ENCODE measurements at places on chromosomes 6 and 20.

DNA sequence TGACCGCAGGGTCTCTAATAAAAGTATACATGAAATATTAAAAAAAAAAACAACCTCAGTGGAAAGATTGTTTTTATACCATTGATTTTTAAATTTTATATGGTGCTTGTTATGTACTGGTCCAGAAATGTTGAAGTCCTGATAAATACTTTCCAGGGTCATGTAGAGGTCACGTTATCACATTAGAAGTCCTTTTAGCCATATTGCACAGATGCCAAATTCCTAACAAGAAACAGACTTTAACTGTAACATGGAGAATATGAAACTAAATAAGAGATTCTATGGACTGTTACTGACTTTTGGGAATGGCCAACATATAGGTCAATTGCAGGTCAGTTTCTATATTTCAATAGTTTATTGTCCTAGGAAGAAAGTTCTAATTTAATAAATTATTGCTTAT, 89.0 kb downstream of the ADGRB3 start:
- no peak for DNase-seq

DNA sequence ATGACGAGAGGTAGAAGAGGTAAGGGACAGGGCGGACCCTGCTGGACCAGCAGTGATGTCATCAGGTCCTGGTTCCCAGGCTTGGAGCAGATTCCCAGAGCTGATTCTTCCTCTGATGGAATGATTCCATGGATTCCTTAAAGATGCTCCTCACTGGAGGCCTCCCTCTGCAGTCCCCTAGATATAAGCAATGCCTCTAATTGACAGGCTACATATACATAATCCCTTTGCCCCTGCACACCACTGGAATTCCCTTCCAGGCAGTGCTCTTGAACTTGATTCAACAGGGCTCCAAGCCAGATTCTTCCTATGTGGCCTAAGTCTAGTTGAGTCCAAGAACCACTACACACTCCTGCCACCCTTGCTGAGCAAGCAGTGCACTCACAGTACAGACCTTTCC, 52.3 kb upstream of the L3MBTL3 start:
- no peak for DNase-seq

DNA sequence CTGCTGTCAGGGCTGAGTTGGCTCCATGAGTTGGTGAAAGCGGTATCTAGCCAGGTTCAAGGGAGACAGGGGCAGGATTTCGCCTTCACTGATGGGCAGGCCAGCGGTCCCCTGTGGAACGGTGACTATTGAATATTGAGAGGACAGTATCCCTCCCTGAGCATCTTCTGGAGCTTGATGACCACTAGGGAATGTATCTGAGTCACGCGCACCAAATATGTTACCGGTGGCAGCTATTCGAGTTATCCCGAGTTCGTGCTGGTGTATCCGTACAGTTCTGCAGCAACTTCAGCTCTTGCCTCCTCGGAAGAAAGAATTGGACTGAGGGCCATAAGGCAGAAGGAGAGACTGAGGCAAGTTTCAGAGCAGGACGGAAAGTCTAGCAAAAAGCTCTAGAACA, 24.8 kb downstream of the MTHFD1L start:
- no peak for DNase-seq

DNA sequence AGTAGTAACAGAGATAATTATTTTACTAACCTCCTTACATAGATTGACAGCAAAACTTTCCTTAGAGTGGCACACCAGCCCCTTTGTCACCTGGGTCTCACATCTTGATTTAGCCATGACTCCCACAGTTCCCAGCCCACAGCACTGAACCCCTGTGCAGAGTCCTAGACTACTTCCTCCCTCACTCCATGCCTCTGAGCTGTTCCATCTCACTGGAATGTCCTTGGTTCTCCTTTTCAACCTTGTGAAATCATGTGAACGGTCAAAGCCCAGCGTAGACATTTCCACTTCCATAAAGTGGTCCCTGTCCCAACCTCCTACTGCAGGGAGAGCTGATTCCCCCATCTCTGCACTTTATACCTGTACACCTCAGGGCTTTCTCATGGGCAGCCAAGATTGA, 19.7 kb downstream of the CGA start:
- DNase-seq: no peak

DNA sequence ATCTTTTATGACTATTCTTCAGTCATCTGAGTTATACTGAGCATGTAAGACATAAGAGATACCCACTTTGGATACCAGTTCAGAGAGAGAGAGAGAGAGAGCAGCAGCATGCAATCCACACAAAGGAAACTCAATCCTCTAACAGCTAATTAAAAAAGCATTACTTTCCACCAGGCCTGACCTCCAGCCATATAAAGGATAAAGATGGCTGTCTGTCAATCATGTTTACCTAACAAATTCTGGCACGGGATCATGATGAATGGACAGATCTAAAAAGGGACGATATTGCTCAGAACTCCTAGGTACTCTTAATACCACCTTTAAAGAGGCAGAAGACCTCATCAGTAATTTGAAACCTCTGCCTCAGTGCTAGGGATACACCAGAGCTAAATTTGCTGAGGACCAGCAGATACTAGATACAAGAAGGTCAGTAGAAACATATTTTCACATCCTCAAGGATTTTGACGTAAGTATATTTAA, 159.2 kb downstream of the RPS12 start:
- DNase-seq: no peak

DNA sequence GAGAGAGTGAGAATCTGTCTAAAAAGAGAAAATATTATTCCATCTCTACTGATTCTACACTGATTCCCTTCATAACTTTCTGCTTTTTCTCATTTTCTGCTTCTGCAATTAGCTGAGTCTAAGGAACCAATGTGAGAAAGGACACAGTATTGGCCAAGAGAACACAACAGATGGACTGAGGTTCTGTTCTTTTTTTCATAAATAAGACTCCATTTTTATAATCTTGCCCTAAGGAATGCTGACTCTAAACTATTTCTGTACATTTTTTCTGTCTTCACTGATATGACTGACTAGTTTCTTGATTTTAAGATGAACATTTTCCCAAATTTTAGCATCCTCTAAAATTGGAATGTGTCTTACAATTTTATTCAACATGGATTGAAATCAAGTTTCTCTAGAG, 87.0 kb upstream of the IYD start:
- no peak for DNase-seq

- no peak for DNase-seq
Measured at GRCh38 chr20:45949542-45950329, 15.3 kb downstream of the PCIF1 start.

DNA sequence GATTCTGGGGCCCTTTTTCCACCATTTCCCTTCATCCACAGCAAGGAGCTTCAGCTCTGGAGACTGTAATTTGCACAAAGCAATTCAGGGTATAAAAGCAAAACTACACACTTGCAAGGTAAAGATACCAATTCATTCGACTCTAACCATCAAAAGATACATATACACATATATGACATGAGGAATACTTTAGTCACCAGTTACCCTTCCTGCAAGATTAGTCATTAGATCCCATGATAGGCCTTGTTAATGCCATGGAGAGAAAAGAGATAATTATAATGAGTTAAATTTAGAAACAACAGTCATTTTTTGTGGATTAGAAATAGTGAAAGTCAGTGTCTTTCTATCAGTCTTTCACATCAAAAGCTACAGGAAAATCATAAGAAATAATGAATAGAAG, 204.2 kb downstream of the KCNQ5 start:
- DNase-seq: no peak

DNA sequence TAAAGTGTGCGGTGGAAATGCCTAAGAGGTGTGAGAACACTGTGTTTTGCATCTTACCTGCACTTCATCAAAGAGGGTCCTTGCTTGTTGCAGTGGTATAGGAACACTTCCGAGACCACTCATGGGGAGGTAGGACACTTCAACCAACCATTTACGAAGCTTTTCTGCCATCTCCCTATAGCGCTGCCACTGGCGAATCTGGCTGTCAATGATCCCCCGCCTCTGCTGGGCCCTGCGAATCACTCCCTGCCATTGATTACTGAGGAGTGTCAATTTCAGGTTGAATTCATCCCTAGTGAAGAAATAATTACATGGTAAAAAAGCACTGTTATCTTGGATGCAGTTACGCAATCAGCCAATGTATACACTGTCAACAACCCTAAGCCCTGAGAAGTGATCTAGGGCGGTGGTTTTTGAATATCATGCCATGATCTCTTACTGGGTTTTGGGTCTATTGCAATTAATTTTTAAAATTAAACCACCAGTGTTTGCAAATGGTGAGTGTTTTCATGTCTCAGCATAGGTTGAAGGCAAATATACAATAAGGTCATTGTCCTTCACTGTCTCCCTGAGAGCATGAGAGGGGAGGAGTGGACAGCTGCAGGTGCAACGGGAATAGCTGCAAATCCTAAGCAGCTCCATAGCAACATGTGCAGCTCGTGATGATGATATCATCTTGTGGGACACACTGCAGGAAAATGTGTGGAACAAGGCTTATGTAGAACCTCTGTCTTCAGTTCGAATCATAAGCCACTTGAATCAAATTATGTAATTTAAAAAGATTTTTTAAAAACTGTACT, 400.6 kb downstream of the ESR1 start:
- DNase-seq: no peak

DNA sequence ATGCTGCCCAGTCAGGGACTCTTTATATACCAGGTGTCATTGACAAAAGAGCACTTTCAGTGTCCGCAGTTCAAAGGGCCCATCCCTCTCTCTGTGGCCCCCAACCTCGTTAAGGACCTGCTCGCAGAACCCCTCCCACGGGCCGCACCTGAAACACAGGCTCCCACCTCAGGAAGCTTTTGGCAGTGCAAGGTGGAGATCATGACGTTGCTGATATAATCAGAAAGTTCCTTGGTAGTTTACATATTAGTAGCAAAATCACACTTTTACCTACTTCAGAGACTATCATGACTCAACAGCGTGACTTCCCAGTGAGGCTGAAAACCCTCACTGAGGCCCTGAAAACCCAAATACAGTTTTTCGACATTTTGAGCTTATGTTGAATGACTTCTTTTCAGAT, 4.1 kb downstream of the TTLL2 start:
- DNase-seq: no peak

DNA sequence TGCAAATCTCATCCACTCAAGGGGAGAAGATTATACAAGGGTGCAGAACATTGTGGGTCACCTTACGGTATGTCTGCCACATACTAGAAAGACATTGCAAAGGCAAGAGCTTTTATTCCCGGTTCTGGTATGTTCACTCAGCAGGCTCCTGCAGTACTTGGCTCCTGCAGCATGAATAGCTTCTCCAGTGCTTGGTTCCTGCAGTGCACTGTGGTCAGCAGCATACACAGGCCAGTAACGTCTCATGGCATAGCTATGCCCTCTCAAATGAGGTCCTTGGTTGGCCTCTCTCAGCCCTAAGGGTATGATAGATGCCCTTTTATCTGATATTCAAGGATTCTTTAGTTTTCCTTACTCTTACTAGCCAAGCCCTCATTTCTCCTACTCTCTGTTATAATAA, 12.6 kb downstream of the TCP11 start:
- DNase-seq: no peak

DNA sequence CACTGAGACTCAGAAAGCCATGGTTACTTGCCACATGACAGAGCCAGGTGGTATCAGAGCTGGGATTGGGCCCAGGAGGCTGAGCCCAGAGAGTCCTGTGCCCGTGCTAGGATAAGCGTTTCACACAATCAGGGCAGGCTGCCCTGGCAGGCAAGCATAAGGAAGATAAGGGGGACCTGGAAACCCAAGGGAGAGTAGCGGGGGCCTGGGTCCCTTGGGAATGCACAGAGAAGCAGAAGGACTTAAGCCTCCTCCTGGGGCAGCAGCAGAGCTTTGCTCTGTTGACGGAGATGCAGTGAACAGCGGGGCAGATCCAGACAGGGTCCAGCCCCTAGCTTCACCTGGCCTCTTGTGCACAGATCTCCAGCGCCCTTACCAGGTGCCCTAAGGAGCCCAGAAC, 8.7 kb downstream of the TRIB3 start:
- DNase-seq: no peak

DNA sequence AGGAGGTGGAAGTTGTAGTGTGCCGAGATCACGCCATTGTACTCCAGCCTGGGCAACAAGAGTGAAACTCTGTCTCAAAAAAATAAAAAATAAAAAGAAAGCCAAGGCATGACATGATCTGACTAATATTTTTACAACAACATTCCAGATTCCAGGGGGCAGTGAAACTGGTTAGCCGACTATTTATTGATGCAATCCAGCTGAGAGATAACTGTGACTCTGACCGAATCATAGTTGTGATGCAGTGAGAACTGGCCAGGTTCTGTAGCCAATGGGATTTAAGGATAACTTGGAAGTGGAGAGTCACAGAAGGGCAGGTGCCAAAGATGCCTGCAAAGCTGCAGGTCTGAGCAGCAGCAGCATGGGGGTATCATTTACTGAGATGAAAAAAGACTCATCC, 82.9 kb upstream of the TSHZ2 start:
- no peak for DNase-seq

GRCh38 chr20:50876063-50876685, 55.1 kb downstream of the ADNP start:
- DNase-seq: peak; percentile 74

DNA sequence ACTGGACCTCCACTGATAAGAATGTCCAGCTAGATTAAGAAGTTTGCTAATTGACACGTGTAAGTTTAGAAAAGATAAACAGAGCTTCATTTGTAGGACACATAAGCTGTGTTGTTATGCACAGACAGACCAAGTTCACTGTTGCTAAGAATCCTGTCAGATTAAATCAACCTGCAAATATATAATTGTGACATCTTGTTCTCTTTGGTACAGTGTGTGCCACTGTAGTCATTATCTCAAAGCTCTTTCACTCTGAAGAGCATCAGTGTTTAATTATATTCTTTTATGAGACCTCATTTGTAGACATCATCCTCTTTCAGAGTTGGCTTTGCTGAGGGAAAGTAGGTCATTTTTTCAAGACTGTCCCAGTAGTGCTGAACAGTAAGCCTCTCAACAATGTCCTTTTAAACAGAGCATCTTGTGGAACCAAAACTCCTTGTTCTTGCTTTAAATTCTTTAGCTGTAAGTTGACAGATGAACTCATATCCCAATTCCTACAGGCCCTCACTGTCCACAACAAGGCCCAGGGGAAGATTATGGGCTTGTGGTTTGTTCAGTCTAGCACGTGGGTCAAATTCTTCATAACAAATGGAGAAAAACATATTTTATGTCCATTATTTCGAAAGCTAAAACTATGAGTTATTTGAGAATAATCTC, 252.4 kb downstream of the HDGFL1 start:
- no peak for DNase-seq

- DNase-seq: no peak
Measured at GRCh38 chr6:122845916-122846612, 57.0 kb downstream of the SMPDL3A start.

- no peak for DNase-seq
Measured at GRCh38 chr20:31833931-31834521, 11.4 kb downstream of the FOXS1 start.

- no peak for DNase-seq
Measured at GRCh38 chr6:116528133-116528532, 16.7 kb downstream of the CALHM5 start.

- DNase-seq: no peak
Measured at GRCh38 chr6:29081312-29081711, 5.8 kb downstream of the OR2B3 start.

- no peak for DNase-seq
Measured at GRCh38 chr20:16970776-16971175, 222.6 kb downstream of the OTOR start.

DNA sequence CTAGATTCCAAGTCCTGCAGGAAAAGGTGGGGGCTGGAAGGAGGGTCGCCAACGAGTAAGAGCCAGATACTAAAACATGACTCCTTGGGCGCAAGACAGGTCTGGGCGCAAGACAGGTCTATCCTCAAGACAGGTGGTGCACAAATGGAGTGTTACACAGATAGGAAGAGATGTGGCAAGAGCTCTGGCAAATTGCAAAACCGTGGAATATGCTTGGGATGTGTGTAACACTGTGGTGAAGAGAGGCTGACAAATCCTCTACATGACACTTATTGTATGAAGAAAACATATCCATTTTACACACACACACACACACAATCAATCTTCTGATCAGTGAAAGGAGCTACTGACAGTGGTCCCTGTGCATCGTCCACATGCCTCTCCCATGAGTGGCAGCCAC, 77.6 kb downstream of the TBC1D7 start:
- no peak for DNase-seq

All from posterior cingulate gyrus (tissue), 11 donors.